ENCODE measurements at places on chromosomes 7 and 10.

GRCh38 chr10:15137636-15138035 lies 30.9 kb downstream of the NMT2 start:
- no peak for DNase-seq

GRCh38 chr7:8585591-8585990 lies 152.2 kb downstream of the NXPH1 start:
- DNase-seq, result no peak

GRCh38 chr10:79146611-79147130 lies 77.9 kb downstream of the ZMIZ1 start:
- DNase-seq, result no peak

GRCh38 chr10:47145290-47145934 lies 154.6 kb upstream of the GDF10 start:
- DNase-seq, result no peak

DNA sequence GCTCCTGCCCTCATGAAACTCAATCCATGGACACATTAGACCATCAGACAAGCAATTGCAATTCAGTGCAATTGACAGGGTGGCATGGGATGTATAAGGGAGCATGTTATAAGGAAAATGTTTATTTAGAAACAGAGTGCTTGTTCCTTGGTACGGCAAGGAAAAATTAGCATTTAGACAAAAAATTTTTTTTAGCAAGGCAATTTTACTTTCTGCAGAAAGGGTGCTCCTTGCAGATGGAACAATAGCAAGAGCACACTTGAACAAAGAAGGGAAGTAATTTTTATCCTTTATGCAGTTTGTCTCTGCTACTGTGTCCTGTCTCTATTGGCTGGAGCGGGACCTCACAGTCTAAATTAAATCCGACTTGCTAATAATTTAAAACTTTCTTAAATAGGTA lies 6.2 kb upstream of the BAG3 start:
- DNase-seq, result no peak

GRCh38 chr7:66667023-66667728 lies 38.5 kb downstream of the KCTD7 start:
- no peak for DNase-seq

DNA sequence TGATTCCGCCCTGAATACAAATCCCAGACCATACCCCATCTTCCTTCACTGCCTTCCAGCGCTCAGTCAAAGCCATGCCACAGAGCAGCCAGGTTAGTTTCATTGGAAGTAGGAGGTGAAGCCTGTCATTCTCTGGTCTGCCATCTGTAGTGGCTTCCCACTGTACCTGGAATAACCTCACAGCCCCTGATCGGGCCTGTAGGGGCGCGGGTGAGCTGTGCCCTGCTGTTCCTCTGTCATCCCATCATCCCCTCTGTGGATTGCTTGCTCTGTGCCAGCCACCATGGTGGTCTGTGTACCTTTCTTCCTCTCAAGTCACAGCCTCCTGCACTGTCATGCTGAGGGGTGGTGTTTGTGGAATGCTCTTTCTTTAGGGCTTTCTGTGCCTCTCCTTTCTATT lies 155.1 kb downstream of the ZNF22 start:
- DNase-seq, result peak; percentile 0

GRCh38 chr10:80537086-80537735 lies 491 bp upstream of the SH2D4B start:
- no peak for DNase-seq

DNA sequence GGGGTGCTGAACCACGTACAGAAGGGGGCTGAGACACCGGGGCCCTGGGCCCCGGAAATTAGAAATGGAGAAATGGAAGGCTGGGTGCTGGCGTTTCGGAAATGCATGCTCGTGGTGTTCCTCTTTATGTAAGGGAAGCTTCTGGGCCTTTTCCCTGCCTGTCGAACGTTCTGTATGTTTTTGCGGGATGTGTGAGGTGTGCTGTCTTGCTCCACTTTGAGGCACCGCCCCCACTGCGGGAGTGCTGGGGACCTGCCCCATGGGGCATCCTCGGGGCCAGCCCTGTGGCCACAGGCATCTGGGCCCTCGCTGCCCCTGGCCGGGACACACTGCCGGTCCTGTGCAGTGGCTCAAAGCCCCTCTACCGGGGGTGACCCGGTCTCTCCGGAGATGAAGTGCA lies 1.7 kb upstream of the VENTX start:
- DNase-seq, result no peak

DNA sequence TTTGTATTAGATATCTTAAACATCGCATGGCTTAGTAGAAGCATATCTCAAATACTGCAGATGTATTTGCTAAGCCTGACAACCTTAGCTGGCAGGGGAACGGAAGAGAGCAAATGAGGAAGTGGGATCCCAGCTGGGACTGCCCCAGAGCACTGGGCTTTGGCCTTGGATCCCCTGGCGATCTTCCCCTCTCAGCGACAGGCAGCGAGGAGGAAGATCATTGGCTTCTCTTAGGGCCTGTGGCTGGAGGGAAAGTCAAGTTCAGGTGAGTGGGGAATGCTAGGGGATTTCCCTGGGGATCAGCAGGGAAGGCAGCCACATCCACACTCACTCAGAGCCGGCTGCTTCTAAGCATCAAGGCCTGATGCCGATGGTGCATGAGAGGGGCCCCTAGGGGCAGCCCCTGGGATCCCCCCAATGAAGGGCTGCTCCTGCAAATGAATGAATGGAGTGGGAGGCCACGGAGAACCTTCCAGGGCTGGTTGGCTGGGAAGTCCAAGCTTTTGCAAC lies 42.0 kb downstream of the LYZL2 start:
- no peak for DNase-seq

DNA sequence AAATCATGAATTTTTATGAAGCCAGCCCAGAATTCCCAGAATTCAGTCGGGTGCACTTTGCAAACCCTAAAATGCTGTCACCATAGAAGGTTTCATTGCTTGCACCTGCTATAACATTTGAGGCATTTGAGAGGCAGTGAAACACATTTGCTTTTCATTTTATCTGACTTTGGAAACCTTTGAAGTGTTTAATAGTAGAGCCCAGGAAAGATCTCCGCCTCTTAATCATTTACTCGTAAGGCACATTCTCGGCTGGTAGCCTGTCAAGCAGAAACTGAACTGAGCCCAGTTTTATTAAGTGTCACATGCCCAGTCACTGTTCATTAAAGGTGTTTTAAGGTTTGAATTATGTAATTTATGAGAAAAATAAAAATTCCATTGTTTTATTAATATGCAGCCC lies 247.6 kb downstream of the EMX2 start:
- no peak for DNase-seq

GRCh38 chr7:29841926-29842701 lies 35.8 kb downstream of the WIPF3 start:
- no peak for DNase-seq

- no peak for DNase-seq
Measured at GRCh38 chr10:125700355-125700911, 17.5 kb upstream of the TEX36 start.

- DNase-seq, result no peak
Measured at GRCh38 chr7:41185851-41186250, 517.0 kb downstream of the INHBA start.

GRCh38 chr7:96833676-96834453 lies 124.2 kb upstream of the SEM1 start:
- no peak for DNase-seq

GRCh38 chr10:129323879-129324278 lies 143.2 kb upstream of the MGMT start:
- no peak for DNase-seq

GRCh38 chr10:7111561-7111960 lies 299.3 kb downstream of the SFMBT2 start:
- DNase-seq, result no peak

DNA sequence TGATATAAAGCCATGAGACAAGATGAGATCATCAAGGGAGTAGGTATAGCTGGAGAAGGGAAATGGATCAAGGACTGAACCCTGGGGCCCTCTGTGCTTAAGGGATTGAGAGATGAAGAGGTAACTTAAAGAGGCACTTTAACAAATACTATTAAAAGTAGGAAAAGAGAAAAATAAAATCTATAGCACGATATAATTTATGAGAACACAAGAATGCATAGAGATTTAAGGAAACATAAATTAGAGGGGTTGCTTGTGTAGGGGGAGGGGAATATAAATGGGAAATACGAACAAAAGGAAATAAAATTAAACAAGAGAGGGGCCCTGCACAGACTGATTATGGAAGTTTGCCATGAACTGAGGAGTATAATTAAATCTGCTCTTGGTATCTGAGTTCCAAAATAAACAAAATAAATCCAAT lies 15.6 kb upstream of the LRRC17 start:
- DNase-seq, result no peak

DNA sequence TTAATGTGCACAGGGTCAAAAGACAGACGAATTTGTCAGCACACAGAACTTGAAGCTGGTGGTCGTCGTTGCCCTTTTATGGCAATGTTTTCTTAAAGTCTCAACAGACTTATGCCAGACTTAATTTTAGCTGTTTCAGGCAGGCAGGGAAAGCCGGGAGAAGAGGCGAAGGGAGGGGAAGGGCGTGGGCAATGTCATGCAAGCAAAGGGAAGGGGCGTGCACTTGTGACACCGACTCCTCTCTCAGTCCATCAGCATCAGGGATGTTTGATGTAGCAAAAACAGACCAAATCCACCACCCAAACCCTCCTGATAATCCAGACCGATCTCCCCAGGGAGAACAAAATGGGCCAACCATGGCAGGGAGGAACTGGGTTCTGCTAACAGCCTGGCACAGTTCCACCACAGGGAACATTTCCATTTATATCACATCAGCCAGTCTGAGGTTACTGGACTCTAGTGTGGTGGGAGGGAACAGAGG lies 118.1 kb upstream of the RHEB start:
- no peak for DNase-seq

- DNase-seq, result no peak
Measured at GRCh38 chr7:137958470-137959431, 43.1 kb downstream of the CREB3L2 start.

GRCh38 chr7:110922906-110923305 lies 168.0 kb upstream of the LRRN3 start:
- DNase-seq, result no peak

- no peak for DNase-seq
Measured at GRCh38 chr10:27899058-27899457, 99.8 kb downstream of the ODAD2 start.

- DNase-seq, result peak; percentile 25
Measured at GRCh38 chr10:29702273-29703164, 67.7 kb upstream of the SVIL start.

DNA sequence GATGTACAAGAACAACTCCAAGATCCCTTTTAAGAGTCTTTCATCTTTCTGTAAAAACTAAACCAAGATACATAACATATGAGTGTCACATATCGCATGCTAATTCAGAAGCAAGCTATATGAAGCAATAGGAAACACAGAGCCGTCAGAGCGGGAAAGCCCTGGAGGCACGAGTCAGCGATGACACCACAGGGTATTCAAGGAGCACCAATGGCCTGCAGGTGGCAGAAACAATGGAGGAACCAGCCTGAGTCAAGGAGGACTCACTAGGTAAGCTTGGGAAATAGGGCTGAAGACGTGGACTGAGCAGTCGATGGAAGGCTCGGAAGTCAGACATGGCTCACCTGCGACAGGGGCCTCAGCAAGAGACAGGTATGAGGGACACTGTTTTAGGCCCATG lies 214.4 kb downstream of the FAM107B start:
- DNase-seq, result no peak

Measured in NCI-H2171 treated with DMSO at 0.1 percent for 48 hours (cell line).